ENCODE measurements at places on chromosomes 7 and 10. TPM values are rescaled to one million over a fixed set of nuclear protein-coding genes. Genes with fewer than 3 reads are reported as not detected.
A peak's percentile ranks its signal among the peaks of the same experiment; 100 is the strongest.

The PWWP2B gene
- total RNA-seq: 3.1 TPM

DNA sequence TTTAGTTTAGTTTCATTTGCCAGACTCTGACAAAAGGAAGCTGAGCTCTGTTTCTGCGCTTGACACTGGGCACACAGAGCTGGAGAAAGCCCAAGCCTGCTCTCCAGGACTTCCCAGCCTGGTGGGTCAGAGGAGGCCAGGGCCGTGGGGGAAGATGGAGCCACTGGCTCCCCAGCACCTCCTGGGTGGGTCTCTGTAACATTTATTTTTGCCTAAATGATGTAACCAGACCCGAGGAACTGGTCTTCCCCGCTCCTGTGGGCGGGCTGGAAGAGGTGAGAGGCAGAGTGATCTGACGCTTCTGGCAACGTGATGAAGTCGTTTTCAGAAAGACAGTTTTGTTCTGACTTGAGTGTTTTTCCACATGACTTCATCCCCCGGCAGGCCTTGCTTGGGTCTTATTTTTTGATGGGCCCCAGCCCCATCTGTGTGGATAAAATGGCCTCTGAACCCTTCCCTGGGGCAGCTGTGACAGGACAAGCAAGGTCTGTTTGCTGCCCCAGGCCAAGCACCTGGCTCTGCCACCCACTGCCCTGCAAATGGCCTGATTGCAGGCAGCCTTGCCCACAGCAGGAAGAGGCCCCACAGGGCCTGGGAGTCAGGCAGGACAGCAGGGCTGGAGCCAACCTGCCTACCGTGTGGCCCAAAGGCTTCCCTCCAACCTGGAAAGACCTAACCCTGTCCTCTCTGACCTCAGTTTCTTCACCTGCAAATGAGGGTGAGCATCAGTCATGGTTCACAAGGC lies 304.9 kb upstream of the ZMIZ1 start:
- peak overlapping the region; percentile 68 for H3K27ac ChIP-seq
- H3K4me1 ChIP-seq: peaks cover 16% of the 10 kb centered on the region
- H3K4me3 ChIP-seq: peak overlapping the region; percentile 6

DNA sequence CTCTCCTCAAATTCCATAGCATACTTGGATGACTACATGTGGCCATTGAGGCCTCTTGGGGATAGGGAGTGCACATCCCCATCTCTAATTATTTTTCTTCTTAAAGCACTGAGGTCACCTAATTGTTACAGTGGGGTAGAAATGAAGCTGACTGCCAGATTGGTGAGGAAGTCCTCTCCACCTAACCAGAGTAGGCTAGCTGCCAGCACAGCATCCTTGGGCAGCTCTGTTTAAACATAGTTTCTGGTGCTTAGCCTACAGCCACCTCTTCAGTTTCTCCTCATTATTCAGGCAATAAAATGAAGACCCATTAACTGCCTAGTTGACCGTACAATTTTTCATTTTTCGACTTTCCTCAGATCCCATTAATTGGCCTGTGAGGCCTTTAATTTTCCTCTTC lies 104.6 kb downstream of the MLLT10 start:
- H3K4me1 ChIP-seq: peaks cover 10% of the 10 kb centered on the region
- peaks cover 6% of the 10 kb centered on the region for H3K36me3 ChIP-seq
- H3K27me3 ChIP-seq: no peaks in the 10 kb centered on the region
- DNase-seq: no peak

- no peak overlapping the region for H3K4me3 ChIP-seq
- H3K27me3 ChIP-seq: no peaks in the 10 kb centered on the region
- no peaks in the 10 kb centered on the region for H3K4me1 ChIP-seq
- H3K27ac ChIP-seq: no peak overlapping the region
Measured at GRCh38 chr7:124155432-124156022, 122.7 kb upstream of the TMEM229A start.
